ENCODE measurements at places on chromosomes 2 and 18.
A peak's percentile ranks its signal among the peaks of the same experiment; 100 is the strongest.

DNA sequence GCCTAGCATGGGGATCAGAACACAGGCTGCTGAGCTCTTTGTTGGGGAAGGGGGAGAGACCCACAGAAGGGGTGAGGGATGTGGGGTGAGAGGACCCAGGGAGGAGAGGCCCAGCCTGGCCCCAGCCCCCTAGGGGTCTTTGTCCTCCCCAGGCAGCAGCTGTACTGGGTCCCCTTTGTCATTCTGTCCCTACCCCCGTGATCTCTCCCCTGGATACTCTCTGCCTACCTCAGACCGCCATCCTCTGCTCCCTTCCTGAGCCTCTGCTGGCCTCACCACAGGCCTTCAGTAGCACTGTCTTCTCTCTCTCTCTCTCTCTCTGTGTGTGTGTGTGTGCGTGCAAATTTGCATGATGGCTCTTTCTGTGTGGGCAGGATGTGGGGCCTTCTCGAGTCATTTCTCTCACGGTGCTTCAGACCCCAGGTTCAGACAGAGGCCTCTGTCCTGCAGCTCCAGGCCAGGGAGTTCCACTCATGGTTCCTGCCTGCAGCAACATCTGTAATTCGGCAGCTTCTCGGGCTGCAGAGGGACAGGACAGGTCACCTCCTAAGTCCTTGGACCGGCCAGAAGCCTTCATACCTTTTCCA, 1.4 kb downstream of the PSD4 start:
- peak; percentile 67 for DNase-seq

DNA sequence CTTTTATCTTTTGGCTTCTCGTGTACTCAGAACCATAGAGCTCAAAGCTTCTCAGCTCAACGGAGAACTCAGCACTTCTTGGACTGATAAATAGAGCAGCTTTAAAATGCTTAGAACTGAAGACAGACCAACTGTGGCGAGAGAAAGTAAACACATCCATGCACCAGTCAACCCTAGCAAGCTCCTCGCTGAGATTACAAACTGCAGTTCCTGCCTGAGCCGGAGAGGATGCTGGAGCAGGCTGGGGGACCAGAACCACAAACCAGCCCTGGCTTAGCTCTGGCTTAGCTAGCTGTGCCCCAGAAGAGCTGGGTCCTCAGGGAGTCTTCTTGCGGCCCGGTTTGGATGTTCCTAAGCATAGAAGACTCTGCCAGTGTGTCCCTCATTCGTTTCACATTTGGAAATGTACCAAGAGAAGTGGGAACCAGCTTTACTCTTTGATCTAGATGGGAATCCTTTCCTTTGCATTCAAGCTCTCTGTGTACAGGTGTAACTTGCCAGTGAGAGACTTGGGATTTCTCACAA, 5.6 kb downstream of the PAX8 start:
- no peak for DNase-seq

DNA sequence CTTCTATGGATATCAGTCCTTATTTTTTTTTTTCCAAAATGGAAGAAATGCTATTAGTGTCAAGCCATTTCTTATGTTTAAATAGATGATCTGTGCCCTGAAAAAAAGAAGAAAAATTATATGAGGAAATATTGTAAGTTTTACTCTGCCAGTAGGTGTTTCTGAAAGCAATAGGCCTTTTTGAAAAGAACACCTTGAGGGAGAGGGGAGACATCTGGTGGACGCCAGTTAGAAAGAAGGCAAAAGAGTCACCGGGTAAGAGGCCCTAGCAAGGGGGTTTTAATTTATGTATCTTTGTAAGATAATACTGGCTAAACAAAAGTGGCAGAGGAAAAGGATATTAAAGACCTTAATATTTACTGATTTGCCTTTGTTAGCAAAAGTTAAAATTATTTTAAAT, 56.1 kb downstream of the DYNAP start:
- no peak for DNase-seq

GRCh38 chr18:47758000-47758399, 172.5 kb downstream of the SMAD2 start:
- no peak for DNase-seq

DNA sequence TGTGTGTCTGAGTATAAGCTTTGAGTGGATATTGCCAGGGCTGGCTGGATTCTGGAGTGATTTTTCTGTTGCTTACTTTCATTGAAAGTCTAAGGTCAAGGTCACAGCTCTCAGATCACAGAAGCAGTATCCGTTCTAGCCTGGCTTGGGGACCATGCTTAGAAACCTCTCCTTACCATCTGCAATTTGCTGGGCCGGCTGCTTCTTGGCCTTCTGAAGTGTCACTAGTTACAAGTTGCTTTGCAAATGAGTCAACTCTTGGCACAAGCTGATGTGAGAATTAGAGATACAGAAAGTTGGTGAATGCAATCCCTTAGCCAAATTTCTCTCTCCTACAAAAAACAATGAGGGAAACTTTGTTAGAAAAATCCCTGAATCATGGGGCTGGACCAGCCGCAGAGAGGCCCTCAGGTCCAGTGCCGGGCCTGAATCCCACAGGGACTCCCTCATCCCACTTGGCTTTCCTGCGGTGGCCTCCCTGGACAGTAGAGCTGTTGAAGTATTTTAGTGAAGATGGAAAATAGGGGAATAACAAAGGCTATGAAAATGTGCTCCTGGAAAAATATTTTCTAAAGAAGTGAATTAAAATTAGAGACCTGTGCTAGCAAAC, 92.7 kb upstream of the CNGA3 start:
- no peak for DNase-seq

DNA sequence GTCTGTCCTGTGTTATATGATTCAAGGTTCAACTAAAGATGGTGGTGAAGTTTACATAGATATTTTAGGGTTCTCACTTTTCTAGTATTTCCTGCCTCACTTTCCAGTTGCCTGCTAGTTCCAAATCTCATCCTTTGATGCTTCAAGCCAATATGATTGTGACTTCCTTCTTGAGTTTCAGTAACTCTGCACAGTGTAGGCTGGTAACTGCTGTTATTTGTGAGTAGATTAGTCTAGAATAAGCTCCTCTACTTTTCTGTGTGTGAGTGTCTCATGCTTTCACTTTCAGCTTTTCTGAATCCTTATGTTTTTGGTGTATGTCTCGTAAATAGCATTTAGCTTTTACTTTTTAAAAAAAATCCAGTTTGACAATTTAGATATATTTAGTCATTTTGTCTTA, 42.6 kb downstream of the GALNT1 start:
- DNase-seq: no peak

DNA sequence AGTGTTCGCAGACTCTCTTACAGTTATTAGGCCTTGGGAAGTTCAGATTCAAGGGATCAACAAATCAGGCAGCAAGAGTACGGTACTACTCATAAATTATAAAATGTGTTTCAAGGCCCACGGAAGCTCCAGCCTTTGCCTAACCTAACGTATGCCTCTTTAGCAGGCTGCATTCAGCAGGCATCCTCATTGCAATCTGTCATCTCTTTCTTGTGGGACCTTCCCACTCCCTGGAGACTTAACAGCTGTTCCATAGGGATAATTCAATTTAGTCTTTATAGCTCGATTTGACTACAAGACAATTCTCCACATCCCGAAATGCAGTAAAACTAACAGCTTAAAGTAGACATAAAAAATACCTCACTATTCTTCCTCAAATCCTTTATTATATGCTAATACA, 453.7 kb downstream of the CNTNAP5 start:
- no peak for DNase-seq

DNA sequence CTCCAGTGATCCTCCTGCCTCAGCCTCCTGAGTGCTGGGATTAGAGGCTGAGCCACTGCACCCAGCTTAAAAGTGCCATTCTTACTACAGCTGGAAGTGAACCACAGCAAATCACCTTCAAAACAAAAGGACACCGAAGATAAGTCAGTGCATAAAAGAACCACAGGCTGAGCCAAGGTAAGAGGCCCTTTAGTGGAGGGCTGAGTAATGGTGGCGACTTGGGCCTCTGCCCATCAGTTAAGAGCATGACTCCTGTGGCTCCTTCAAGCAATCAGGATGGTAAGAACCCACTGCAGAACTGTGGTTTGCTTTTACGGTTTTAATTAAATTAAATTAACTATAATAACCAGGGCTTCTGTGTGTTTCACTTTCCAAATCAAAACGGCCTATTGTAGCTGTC, 75.1 kb downstream of the CTAGE1 start:
- no peak for DNase-seq

DNA sequence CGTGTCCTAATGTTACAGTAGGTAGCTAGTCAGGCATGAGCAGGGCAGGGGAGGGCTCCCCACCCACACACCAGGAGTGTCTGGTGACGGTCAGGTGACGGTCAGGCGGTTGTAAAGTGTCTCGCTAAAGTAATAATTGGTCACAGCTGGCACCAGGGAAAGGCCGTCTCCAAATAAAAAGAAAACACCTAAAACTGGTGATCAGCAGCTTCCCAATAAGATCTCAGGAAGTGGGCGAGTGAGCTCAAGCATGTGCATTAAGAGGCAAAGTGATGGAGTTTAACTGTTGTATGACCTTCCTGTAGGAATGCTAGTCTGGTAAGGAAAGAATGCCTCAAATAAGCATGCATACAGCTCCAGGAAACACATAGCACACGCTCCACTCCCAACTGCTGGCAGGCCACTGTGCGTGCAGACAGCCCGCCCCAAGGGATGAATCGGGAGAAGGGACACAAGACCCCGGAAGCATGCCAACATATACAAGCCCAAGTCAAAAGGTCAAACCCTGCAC, 177.1 kb downstream of the RNF144A start:
- no peak for DNase-seq

DNA sequence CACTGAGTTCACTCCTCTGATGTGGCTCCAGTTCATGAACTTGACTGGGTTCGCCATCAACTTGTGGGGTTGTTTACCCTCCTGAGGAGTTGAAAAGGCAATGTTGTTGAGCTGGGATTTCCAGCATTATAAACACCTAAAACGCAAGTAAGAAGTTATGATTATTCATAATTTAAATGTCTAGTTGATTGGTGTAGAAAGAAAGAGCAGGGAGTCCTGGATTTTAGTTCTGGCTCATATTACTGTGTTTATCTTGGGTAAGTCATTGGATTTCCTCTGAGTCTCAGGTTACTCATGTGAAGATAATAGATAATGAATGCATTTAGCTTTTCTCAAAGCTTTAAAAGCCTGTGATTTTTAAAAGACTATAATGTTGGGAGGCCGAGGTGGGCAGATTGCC, 438.0 kb upstream of the CDH20 start:
- DNase-seq: no peak

- no peak for DNase-seq
Observed at GRCh38 chr2:199309411-199309810, 148.3 kb downstream of the SATB2 start.

DNA sequence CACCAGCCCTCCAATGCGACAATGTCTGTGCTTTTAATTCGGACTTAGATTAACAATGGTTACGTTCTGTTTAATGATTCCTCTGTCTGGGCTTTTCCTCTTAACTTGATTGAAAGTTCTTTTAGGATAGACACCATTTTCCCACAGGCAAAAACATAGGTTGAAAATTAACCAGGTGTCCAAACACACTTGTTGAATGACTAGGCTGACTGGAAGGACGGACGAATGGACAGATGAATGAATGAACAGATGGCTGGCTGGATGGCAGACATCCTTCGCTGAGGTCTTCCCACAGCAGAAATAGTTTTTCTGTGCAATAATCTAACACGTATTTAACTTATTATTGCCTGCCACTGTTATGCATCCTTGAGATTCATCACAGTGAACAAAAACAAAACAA, 298.8 kb downstream of the SRBD1 start:
- DNase-seq: no peak

GRCh38 chr2:129011466-129012061, 692.9 kb upstream of the HS6ST1 start:
- DNase-seq: no peak

DNA sequence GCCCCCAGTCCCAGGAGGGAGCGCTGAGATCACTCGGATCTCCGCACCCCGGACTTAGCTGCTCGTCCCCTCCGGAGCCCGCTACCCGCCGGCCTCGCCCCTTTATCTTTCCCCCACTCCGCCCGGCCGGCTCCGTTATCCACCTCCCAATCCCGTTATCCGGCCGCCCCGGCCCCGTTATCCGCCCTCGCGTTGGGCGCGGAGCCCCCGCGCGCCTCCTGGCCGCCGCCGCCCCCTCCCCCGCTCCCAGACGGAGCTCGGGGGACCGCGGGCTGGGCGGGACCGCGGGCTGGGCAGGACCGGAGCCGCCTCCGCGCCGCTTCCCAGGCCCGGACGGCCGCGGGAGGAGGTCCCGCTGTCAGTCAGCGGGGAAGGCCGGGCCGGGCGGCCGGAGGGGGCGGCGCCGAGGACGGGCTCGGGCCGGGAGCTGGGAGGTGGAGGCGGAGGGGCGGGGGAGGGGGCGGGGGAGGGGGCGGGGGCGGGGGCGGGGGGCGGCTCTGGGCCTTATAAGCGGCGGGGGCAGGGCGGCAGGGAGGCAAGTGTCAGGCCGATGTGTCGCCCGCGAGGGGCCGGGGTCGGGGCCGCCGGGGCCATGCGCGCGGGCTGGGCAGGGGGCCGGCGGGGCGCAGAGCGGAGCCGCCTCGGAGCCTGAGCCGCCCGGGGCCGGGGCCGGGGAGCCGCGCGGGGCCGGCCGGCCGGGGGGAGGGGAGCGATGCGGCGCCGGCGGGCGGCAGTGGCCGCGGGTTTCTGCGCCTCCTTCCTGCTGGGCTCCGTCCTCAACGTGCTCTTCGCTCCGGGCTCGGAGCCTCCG, at the start of gene PKDCC:
PKDCC (plus strand) TSS at position 534 of the 811 bp plus-strand sequence; CDS start at position 713, 179 bp downstream.
- DNase-seq: no peak

GRCh38 chr2:118098307-118099030, 10.2 kb downstream of the INSIG2 start:
- DNase-seq: no peak

DNA sequence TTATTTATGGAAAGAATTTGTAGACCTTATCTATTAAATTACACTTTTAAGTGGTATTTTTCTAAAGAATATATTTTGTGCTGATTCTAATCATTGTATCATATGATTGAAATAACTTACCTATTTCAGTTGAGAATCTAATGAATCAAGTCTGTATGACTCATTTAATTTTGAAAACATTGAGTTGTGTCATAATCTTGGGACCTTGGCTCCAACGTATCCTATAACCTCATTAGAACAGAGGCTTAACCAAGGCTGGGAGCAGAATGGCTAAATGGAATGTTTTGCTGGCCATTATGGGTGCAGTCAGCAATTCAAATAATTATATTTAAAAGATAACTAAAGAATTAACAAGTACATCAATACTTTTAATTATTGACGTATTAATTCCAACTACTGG, 19.6 kb upstream of the GULP1 start:
- no peak for DNase-seq

DNA sequence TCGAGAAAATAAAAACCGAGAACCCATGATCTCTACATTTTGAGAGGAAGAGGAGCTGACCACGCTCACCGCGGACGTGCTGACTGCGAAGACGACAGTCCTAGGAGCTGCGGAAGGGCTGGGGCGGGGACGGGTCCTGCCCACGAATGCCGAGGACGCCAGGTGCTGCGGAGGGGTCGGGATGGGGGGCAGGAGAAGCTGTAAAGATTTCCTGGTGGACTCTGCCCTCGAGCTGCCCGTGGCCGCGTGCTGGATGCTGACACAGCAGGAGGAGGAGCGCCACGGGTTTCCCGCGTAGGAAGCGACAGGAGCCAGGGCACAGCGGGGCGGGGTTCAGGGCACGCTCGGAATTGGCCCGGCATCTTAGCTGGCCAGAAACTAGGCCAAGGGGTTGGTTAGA, 22.2 kb downstream of the ZSCAN30 start:
- no peak for DNase-seq

All from stimulated activated CD4-positive, alpha-beta T cell treated with anti-CD3 and anti-CD28 coated beads, Interleukin-2, amount 100 ng/mL, for 24 hours (primary cell).